ENCODE measurements at places on chromosomes 2 and 18.

- no peaks in the 10 kb centered on the region for H3K4me1 ChIP-seq
- H3K4me3 ChIP-seq, result no peak overlapping the region
- DNase-seq, result no peak
- H3K36me3 ChIP-seq, result peaks cover 4% of the 10 kb centered on the region
Measured at GRCh38 chr2:47134386-47135090, 20.6 kb downstream of the STPG4 start.

GRCh38 chr2:152440460-152440859 is 105.5 kb downstream of the FMNL2 start:
- H3K27ac ChIP-seq, result no peak overlapping the region
- H3K4me1 ChIP-seq, result peaks cover 15% of the 10 kb centered on the region
- no peaks in the 10 kb centered on the region for H3K27me3 ChIP-seq
- no peak for DNase-seq
- H3K36me3 ChIP-seq, result no peaks in the 10 kb centered on the region

DNA sequence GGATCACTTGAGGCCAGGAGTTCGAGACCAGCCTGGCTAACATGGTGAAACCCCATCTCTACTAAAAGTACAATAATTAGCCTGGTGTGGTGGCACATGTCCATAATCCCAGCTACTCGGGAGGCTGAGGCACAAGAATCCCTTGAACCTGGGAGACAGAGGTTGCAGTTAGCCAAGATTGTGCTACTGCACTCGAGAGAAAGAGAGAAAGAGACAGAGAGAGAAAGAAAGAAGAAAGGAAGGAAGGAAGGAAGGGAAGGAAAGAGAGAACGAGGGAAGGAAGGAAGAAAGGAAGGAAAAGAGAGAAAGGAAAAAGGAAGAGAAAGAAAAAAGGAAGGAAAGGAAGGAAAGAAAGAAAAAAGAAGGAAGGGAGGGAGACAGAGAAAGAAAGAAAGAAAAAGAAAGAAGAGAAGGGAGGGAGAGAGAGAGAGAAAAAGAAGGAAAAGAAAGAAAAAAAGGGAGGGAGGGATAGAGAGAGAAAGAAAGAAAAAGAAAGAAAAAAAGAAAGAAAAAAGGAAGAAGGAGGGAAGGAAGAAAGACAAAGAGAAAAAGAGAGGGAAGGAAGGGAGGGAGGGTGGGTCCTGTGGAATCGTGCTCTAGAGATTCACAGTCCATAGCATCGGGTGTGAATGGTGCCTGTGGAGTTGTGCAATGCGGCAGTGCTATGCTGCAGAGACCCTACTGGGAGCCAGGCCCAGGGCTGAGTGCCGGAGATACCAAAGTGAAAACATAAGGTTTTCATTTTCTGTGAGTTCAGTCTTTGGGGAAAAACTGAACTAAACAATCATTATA is 4.6 kb upstream of the SDC1 start:
- H3K27ac ChIP-seq, result no peak overlapping the region
- no peaks in the 10 kb centered on the region for H3K36me3 ChIP-seq
- H3K4me3 ChIP-seq, result no peak overlapping the region
- H3K4me1 ChIP-seq, result no peaks in the 10 kb centered on the region

DNA sequence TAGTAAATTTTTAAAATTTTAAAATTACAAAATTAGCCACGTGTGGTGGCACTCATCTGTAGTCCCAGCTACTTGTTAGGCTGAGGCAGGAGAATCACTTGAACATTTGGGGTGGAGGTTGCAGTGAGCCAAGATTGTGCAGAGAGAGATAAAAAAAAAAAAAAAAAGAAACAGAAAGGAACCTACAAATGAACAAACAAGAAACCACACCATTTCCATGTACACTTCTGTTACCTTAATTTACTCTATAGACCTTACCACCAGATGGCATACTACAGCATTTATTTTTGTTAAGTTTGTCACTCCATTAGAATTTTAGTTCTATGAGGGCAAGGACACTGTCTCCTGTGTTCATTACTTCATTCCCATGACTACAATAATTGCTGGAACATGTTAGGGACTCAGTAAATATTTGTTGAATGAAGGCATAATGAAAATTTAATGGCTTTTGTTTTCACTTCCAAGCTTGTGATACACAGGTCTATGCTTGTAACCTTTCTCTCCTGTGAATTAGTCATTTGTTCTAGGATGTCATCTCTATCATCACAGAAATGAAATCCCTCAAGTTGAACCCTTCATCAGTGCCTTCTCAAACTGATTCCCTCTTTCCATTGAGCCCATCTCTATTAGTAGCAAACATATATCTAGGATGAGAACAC is 76.0 kb downstream of the ARHGAP15 start:
- DNase-seq, result no peak
- H3K36me3 ChIP-seq, result no peaks in the 10 kb centered on the region
- H3K27me3 ChIP-seq, result no peaks in the 10 kb centered on the region
- H3K4me3 ChIP-seq, result no peak overlapping the region

- H3K27ac ChIP-seq, result no peak overlapping the region
- DNase-seq, result no peak
- no peak overlapping the region for H3K4me3 ChIP-seq
- H3K4me1 ChIP-seq, result no peaks in the 10 kb centered on the region
- no peaks in the 10 kb centered on the region for H3K36me3 ChIP-seq
- H3K27me3 ChIP-seq, result no peaks in the 10 kb centered on the region
Measured at GRCh38 chr2:136327162-136327852, 209.4 kb upstream of the CXCR4 start.

DNA sequence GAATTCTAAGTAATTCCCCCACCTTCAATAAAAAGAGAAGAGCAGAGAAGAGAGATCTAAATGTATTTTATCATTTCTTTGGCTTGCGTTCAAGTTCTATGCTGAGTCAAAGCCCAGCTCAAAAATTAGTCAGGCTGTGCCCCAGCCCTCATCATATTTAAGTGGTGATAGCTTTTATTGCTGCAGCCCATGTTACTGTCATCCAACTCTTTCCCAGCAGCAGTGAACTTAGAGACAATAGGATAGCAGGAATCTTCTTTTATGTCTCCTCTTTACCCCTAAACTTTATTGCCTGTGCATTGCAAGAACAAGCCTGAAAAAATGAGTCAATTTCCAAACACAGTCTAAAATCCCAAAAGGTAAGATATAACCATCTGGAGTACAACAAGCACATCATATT is 1599.3 kb upstream of the PIK3C3 start:
- H3K4me3 ChIP-seq, result no peak overlapping the region
- no peaks in the 10 kb centered on the region for H3K27me3 ChIP-seq
- no peak overlapping the region for H3K27ac ChIP-seq
- DNase-seq, result no peak
- H3K4me1 ChIP-seq, result no peaks in the 10 kb centered on the region

All from osteoblast (primary cell).